ENCODE measurements at places on chromosomes 6 and 20. TPM values are rescaled to one million over a fixed set of nuclear protein-coding genes. Genes with fewer than 3 reads are reported as not detected.

SLC13A3 gene
- 2.1 TPM for total RNA-seq

SEL1L2 gene
- not detected for total RNA-seq

KIF16B gene
- total RNA-seq, result 8.8 TPM

SIRPA gene
- 13.0 TPM for total RNA-seq

CDH22 gene
- total RNA-seq, result not detected

MYB gene
- 0.86 TPM for total RNA-seq

GRCh38 chr6:149935246-149935645, 6.6 kb upstream of the ULBP2 start:
- no peak overlapping the region for H3K27ac ChIP-seq
- no peak overlapping the region for H3K4me3 ChIP-seq
- no peak for DNase-seq
- peaks cover 13% of the 10 kb centered on the region for H3K4me1 ChIP-seq
- H3K27me3 ChIP-seq, result peaks cover 90% of the 10 kb centered on the region

GRCh38 chr6:170375661-170376060, 69.1 kb downstream of the FAM120B start:
- no peak overlapping the region for H3K4me3 ChIP-seq
- no peak overlapping the region for H3K27ac ChIP-seq
- peaks cover 20% of the 10 kb centered on the region for H3K36me3 ChIP-seq

- no peak overlapping the region for H3K27ac ChIP-seq
- no peaks in the 10 kb centered on the region for H3K4me1 ChIP-seq
- H3K4me3 ChIP-seq, result no peak overlapping the region
- no peak for DNase-seq
- no peaks in the 10 kb centered on the region for H3K27me3 ChIP-seq
Observed at GRCh38 chr6:123821112-123821511, 17.4 kb downstream of the NKAIN2 start.

DNA sequence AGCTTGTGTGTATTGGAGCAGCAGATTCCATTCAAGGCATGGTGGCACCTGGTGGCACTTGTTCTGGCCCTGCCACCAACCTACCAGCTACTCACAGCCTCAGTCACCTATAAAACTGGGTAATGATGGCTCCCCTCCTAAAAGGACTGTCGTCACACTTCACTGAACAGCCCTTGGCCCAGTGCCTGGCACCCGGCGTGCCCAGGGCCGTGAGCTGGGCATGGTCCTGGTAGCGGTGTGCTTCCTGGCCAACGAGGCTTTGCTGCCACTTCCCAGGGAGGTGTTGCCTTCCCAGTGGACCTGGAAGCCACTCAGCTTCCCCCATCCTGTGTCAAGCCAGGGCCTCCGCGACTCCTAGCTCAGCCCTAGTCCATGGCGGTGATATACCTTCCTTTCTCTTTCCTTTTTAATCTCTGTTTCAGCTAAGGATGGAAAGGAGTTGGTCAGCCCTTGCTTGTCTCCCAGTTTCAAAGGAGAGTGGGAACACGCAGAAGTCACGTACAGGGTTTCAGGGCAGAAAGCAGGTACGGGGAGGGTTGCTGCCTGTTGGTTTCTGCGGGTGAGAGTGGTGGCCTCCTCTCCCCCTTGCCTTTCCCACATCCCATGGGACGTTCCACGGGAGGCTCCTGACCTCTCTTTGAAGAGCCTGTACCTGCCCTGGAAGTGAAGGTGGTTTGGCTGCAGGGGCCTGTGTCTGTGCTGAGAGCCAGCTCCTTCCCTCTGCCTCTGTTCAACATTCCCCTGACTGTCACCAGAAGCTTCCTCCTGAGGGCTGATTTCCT, 25.5 kb downstream of the ENTPD6 start:
- H3K4me1 ChIP-seq, result peaks cover 54% of the 10 kb centered on the region
- DNase-seq, result no peak
- peaks cover 20% of the 10 kb centered on the region for H3K36me3 ChIP-seq
- no peaks in the 10 kb centered on the region for H3K27me3 ChIP-seq
- H3K27ac ChIP-seq, result peak overlapping the region; percentile 95

- DNase-seq, result no peak
- H3K27ac ChIP-seq, result no peak overlapping the region
- H3K4me1 ChIP-seq, result peaks cover 18% of the 10 kb centered on the region
- H3K36me3 ChIP-seq, result peaks cover 5% of the 10 kb centered on the region
- no peak overlapping the region for H3K4me3 ChIP-seq
Observed at GRCh38 chr20:37396416-37397075, 50.6 kb downstream of the SRC start.

DNA sequence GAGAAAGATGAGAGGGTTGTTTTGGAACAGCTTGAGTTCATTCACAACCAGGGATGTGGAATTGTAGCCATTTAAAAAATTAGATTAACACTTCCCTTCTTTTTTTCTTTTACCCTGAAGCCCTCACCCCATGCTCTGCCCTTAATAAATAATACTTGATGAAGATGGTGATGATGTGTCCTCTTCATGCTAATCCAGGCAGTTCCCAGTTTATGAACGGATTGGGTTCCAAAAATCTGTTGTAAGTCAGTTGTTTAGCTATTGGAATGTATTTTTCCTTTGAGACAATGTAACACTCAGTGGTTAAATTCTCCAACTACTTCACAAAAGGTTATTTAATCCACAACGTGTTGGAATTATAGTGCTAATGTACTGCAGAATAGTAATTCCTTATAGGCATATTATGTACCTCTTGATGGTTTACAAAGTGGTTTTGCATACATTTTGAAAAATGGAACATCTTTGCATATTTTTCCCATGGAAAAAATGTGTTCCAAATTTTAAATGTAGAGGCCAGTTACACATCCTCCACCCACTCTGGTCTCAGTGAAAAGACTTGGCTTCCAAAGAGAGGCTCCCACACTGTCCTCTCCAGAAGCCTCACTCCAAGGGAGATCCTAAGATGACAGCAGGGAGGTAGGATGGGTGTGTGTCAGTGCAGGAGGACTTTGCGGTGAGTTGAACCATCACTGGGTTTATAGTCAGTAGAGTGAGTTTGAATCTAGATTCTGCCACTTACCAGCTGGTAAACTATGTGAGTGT, 45.8 kb upstream of the CEP162 start:
- no peaks in the 10 kb centered on the region for H3K36me3 ChIP-seq
- H3K4me3 ChIP-seq, result no peak overlapping the region
- no peak for DNase-seq
- H3K27ac ChIP-seq, result no peak overlapping the region
- peaks cover 8% of the 10 kb centered on the region for H3K4me1 ChIP-seq

- no peak overlapping the region for H3K27ac ChIP-seq
- H3K27me3 ChIP-seq, result peaks cover 4% of the 10 kb centered on the region
- no peak overlapping the region for H3K4me3 ChIP-seq
- no peaks in the 10 kb centered on the region for H3K36me3 ChIP-seq
- H3K4me1 ChIP-seq, result peaks cover 3% of the 10 kb centered on the region
- no peak for DNase-seq
Observed at GRCh38 chr6:152698692-152699091, 995 bp downstream of the MYCT1 start.

- peaks cover 6% of the 10 kb centered on the region for H3K27me3 ChIP-seq
- DNase-seq, result no peak
- no peaks in the 10 kb centered on the region for H3K36me3 ChIP-seq
- no peak overlapping the region for H3K4me3 ChIP-seq
- H3K4me1 ChIP-seq, result peaks cover 3% of the 10 kb centered on the region
- no peak overlapping the region for H3K27ac ChIP-seq
Observed at GRCh38 chr6:168372889-168373288, 53.3 kb upstream of the DACT2 start.

- H3K27me3 ChIP-seq, result no peaks in the 10 kb centered on the region
- H3K27ac ChIP-seq, result no peak overlapping the region
- H3K4me1 ChIP-seq, result no peaks in the 10 kb centered on the region
- H3K4me3 ChIP-seq, result no peak overlapping the region
- peaks cover 10% of the 10 kb centered on the region for H3K36me3 ChIP-seq
- DNase-seq, result no peak
Observed at GRCh38 chr6:135428078-135428477, 69.5 kb downstream of the AHI1 start.

DNA sequence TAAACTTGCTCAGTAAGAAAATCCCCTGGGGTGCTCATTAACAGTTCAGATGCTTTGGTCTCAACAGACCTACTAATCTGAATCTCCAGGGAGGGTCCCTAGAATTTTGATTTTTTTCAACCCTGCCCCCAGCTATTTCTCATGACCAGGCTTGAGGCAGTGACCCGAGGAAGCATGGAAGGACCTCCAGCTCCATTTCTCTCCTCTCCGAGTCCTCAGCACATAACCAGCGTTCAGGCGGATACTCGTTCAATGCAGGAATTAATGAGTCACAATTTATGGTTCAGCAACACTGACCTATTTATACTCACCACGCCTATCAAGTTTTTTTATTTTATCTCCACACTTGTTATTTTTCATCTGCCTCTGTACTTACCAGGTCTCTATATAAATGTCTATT, 369.2 kb upstream of the CDH4 start:
- no peak for DNase-seq
- no peaks in the 10 kb centered on the region for H3K27me3 ChIP-seq
- no peaks in the 10 kb centered on the region for H3K36me3 ChIP-seq

DNA sequence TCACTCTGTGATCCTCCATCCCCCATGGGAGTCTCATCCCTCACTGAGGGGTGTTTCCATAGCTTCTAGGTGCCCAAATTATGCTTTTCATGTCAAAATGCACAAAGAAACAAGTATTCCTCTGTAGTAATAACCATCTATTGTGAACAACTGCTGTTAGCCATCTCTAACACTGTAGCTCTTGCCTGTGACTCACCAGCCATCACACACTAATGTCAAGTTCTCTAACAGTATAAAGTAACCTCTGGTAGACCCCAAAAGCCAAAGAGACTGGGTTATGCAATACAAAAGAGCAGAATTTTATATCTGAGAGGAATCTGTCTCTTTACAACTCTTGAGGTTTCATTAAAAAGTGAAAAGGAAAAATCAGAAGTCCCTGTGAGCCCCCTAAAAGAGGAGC, 25.4 kb upstream of the IYD start:
- peaks cover 3% of the 10 kb centered on the region for H3K27me3 ChIP-seq
- H3K4me3 ChIP-seq, result no peak overlapping the region
- no peaks in the 10 kb centered on the region for H3K36me3 ChIP-seq
- no peak overlapping the region for H3K27ac ChIP-seq
- no peak for DNase-seq

DNA sequence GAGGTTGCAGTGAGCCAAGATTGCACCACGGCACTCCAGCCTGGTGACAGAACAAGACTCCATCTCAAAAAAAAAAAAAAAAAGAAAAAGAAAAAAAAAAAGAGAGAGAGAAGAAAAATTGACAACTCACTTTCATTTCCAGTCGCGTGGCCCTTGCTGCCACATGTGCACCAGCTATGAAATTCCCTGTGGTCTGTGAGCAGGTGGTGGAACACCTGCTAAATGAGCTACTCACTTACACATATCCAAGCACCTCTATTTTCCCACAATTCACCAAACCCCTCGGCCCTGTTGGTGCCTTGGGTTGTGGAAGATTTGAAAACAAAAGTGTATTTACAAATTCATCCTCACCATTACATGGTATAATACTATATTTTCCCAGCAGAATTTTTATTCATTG, 105.2 kb upstream of the ASF1A start:
- no peaks in the 10 kb centered on the region for H3K36me3 ChIP-seq
- H3K27me3 ChIP-seq, result no peaks in the 10 kb centered on the region
- H3K27ac ChIP-seq, result no peak overlapping the region
- DNase-seq, result peak; percentile 36
- H3K4me3 ChIP-seq, result no peak overlapping the region

- H3K27me3 ChIP-seq, result no peaks in the 10 kb centered on the region
- peaks cover 3% of the 10 kb centered on the region for H3K36me3 ChIP-seq
- DNase-seq, result no peak
- no peak overlapping the region for H3K4me3 ChIP-seq
Observed at GRCh38 chr20:57767441-57767840, 57.6 kb upstream of the PMEPA1 start.

DNA sequence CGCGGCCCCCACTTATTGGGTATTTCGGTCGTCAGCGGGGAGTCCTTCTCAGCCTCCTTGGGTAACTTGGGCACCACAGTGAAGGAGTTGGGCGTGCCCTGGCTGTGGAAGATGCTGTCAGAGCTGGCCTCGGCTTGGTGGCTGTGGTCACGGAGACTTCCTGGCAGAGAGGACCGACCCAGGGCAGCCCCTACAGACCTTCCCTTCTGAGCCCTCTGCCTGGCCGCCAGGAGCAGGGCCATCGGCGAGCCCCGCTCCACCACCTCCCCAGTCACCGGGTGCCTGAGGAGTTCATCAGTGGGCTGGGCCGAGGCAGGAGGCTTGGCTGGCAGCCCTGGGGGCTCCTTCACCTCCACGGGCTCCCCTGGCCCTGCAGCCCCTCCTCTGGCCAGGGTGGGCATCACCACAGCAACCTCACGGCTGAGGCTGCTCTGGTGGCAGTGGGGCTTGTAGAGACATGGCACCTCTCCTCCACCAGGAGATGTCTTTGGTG, 37.2 kb downstream of the C6orf132 start:
- peaks cover 11% of the 10 kb centered on the region for H3K36me3 ChIP-seq
- DNase-seq, result no peak
- H3K27ac ChIP-seq, result no peak overlapping the region
- peaks cover 14% of the 10 kb centered on the region for H3K4me1 ChIP-seq

GRCh38 chr6:164417537-164418261, 891.7 kb downstream of the C6orf118 start:
- H3K27ac ChIP-seq, result no peak overlapping the region
- no peaks in the 10 kb centered on the region for H3K36me3 ChIP-seq
- DNase-seq, result no peak
- H3K27me3 ChIP-seq, result no peaks in the 10 kb centered on the region
- no peak overlapping the region for H3K4me3 ChIP-seq
- H3K4me1 ChIP-seq, result peaks cover 8% of the 10 kb centered on the region

DNA sequence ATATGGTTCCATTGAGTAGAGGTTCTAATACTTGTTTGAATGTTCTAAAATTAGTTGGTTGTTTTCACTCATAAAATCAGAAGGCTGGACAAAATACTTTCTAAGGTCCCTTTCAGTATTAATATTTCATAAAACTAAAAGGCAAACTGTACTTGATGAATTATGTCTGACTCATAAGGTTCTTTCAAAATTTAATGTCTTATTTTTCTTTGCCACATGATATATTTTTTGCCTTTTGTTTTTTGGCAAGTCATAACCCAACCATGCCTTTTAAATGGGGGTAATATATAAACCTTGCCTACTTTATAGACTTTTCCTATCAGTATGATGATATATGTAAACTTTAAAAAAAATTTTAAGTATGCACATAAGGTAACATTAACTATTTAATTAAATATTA, 244.7 kb downstream of the PTPRK start:
- H3K4me3 ChIP-seq, result no peak overlapping the region
- H3K27ac ChIP-seq, result peak overlapping the region; percentile 48
